Adrenal gland (tissue), 19 donors: ENCODE measurements at places on chromosomes 11 and 22.

GRCh38 chr22:31776231-31776630 is 22.4 kb downstream of the DEPDC5 start:
- peak; percentile 63 for DNase-seq

GRCh38 chr22:39990686-39991085 is 4.1 kb upstream of the FAM83F start:
- no peak for DNase-seq

DNA sequence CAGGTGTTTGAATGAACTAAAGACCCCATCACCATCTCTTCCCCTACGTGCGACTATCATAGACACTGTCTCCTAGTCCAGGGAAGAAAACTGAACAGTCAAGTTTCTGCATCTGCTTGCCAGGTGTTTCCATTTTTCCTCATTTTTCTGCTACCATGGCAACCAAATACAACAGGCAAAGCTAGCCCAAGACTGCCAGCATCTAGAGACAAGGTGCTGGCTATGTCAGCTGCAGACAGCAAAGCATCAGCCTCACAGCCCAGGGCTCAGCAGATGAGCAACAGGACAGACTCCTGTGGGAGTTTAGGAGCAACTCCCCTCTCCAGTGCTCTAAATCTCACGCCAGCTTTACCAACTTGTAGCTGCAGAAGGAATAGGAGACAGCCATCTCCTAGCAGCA is 124.3 kb downstream of the C11orf58 start:
- no peak for DNase-seq

DNA sequence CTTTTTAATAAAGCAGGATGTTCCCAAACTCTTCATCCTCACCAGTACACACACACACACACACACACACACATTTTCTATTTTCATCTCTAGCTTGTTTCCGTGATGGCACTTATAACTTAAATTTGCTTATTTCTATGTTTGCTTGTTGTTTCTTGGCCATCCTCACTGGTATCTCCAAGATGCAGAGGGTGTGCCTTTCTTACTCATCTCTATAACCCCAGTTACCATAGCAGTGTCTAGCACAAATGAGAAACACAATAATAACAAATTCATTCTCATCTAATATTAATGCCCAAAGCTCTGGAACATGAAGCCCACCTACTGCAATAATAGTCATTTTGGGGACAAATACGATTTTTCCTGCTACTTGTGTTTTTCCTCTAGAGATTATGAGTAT is 156.3 kb downstream of the GRM5 start:
- DNase-seq = no peak

- no peak for DNase-seq
Measured at GRCh38 chr11:34816698-34817213, 99.4 kb downstream of the APIP start.

DNA sequence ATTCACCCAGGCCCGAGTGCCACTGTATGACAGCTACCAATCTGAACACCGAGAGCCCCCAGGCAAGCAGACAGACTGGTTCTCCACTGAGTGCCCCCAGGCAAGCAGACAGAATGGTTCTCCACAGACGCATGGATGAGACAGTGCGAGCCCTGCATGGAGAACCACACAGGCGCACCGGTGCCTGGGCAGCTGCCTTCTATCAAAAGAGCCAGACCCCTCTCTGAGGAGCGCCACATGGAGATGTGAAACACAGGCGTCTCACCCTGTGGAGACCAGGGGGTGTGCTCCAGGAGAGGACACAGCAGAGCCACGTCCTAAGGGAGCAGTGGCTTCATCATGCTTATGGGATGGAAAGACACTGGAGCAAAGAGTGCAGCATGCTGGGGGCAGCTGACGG is 94.5 kb upstream of the BID start:
- no peak for DNase-seq

- DNase-seq = no peak
Measured at GRCh38 chr22:32961497-32961896, 96.7 kb downstream of the SYN3 start.

- DNase-seq = no peak
Measured at GRCh38 chr11:34604145-34604544, 16.7 kb upstream of the EHF start.

DNA sequence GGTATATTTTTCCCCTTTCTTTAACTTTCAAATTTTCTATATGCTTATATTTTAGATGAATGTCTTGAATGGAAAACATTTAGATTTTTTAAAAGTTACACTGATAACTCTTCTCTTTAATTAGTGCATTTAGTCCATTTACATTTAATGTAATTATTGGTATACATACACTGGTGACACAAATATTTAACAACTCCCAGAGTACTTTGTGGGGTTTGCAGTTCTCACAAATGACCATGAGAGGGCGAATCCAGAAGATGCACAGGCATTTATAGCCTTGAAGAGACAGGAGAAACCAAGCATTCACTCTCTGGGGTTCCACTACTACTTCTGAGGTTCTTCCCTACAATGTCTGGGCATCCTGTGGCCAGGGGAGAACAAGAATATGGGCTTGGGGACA is 125.1 kb downstream of the TIMP3 start:
- no peak for DNase-seq

GRCh38 chr11:67320011-67320410 is 16.7 kb downstream of the SSH3 start:
- no peak for DNase-seq

GRCh38 chr22:47030881-47031627 is 268.6 kb downstream of the TBC1D22A start:
- DNase-seq = peak; percentile 62

GRCh38 chr11:8369592-8370205 is 106.0 kb upstream of the LMO1 start:
- DNase-seq = no peak

DNA sequence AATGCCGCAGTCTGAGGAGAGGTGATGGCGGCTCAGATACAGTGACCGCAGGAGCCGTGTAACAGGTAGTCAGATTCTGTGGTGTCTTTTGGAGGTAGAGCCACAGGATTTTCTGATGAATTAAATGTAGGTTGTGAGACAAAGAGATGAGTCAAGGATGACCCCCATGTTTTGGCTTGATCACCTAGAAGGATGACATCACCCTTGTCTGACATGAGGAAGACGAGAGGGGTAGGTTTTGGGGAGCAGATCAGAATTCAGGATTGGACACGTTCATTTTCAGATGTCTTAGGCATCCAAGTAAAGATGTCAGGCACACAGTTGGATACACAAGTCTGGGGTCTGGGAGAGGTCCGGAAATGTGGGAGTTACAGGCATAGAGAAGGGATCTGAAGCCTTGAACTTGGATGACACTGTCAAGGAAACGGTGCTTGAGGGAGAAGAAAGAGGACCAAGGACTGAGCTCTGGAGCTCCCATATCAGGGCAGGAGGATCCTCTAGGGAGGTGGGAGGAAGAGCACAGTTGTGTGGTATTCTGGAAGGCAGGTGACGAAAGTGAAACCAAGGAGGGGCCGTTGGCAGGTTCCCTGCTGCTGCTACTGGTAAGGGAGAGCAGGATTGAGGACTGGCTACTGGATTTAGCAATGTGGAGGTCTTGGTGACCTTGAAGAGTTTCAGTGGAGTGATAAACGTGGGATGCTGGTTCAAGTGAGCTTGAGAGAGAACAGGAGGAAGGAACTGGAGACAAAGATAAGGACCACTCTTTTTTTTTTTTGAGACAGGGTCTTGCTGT is 12.6 kb upstream of the GDPD5 start:
- no peak for DNase-seq

- peak; percentile 53 for DNase-seq
Measured at GRCh38 chr22:30205281-30206115, 41.1 kb downstream of the LIF start.

- no peak for DNase-seq
Measured at GRCh38 chr11:131658952-131659351, 288.5 kb downstream of the NTM start.

- peak; percentile 51 for DNase-seq
Measured at GRCh38 chr11:12853652-12854296, 155.3 kb upstream of the RASSF10 start.

DNA sequence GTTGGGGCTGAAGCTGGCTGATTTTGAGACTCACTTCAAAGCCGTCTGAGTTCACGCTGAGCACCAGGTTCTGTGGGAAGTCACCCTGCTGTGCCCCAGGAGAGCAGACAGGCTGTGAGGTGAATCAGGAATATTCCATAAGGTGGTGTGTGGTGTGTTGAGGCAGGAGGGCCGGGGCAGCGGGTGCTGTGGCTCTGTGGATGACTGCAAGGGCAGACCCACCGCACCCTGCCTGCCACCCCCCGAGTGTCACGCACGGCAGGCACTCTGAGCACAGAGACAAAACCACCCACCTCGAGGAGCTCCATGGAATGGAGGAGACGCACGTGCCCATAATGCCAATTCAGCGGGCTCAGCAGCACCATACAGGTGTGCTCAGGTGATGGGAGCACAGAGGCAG is 147.8 kb downstream of the PKNOX2 start:
- DNase-seq = no peak
